Placental pericyte (primary cell): ENCODE measurements at places on chromosomes 1 and 21. TPM values are rescaled to one million over a fixed set of nuclear protein-coding genes. Genes with fewer than 3 reads are reported as not detected.

Gene NRAS
- total RNA-seq = 58.9 and 125 TPM in 2 replicates

Gene OR2G6
- total RNA-seq = under 0.01 TPM in 1 of 2 replicates, not detected in the other

Gene CHI3L2
- total RNA-seq = not detected in 2 replicates

Gene SPATA45
- not detected in 2 replicates for total RNA-seq

Gene C8B
- not detected in 2 replicates for total RNA-seq

Gene RGS1
- total RNA-seq = 1.6 TPM in 1 of 2 replicates, not detected in the other
